Myocyte (in vitro differentiated cells): ENCODE measurements at places on chromosomes 12 and 14. TPM values are rescaled to one million over a fixed set of nuclear protein-coding genes. Genes with fewer than 3 reads are reported as not detected.

The RIN3 gene
- 0.51 and 0.83 TPM in 2 replicates for total RNA-seq

DNA sequence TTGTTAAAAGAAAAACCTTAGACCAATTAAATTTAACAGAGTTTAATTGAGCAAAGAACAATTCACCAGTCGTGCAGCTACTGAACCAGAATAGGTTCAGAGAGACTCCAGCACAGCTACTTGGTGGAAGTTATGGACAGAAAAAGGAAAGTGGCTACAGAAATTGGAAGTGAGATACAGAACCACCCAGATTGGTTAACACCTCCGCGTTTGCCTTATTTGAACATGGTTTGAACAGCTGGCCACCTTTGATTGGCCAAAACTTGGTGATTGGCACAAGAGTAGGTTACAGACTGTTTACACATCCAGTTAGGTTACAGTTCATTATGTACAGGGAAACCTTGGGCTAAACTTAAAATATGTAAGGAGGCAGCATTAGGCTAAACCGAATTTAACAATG is 54.9 kb downstream of the SRGAP1 start:
- no peak for DNase-seq

GRCh38 chr14:104749111-104749649 is 3.8 kb upstream of the SIVA1 start:
- DNase-seq, result peak; percentile 63

The PTPRQ gene
- total RNA-seq, result 0.47 and 0.72 TPM in 2 replicates

GRCh38 chr12:4039931-4040330 is 166.7 kb upstream of the PARP11 start:
- no peak for DNase-seq

The ZNF84 gene
- total RNA-seq, result 23.0 and 29.3 TPM in 2 replicates

The SIX6 gene
- total RNA-seq, result 0.08 TPM in 1 of 2 replicates, not detected in the other

DNA sequence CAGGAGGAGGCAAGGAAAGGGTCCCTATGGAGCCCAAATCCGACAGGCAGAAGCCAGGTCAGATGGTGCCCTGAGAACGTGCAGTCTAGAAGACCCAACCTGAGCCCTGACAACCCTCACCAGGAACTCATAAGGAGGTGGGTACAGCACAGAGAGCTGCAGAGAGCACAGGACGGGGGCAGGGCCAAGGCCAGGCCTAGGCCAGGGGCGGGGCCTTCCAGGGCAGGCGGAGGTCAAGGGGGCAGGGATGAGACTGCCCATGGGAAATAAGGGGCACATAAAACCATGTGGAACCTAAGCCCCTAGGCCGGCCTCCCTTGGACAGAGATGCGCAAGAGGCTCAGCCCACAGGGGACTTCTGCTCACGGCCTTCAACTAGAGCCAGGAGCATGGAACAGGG is 45.1 kb downstream of the SSH1 start:
- DNase-seq, result no peak

GRCh38 chr14:104975481-104976197 is 2.5 kb downstream of the AHNAK2 start:
- peak; percentile 65 for DNase-seq

The ABCC9 gene
- 10.1 and 18.5 TPM in 2 replicates for total RNA-seq

The JAG2 gene
- 32.5 and 42.7 TPM in 2 replicates for total RNA-seq

DNA sequence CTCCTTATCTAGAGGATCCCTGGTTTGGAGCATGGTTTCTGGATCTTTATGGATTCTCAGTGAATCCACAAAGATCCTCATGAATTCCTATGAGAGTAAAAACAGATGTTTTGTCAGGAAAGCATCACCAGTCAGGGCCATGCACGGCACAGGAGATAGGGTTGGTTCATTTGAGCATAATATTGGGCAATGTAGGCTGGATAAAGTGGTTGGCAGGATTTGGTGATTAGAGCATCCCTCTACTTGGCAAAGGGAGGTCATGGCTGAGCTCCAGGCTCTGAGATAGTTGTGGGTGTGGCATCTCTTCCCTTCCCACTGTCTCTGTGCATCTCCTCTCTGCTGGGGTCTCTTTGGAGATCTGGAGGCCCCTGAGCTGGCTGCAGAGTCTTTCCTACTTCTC is 149.8 kb downstream of the DACT1 start:
- no peak for DNase-seq

DNA sequence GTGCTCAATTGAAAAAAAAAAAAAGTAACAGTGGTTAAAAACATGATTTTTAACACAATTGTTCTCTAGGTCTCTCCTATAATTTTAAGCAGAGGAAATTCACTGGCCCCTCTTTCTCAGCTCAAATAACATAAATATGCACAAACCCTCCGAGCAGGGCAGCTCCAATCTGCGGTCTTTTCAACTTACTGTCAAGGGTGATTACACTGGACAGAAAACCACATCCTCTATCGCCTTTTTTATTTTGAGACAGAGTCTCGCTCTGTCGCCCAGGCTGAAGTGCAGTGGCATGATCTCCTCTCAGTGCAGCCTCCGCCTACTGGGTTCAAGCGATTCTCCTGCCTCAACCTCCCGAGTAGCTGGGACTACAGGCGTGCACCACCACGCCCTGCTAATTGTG is 16.5 kb upstream of the GABARAPL1 start:
- no peak for DNase-seq

DNA sequence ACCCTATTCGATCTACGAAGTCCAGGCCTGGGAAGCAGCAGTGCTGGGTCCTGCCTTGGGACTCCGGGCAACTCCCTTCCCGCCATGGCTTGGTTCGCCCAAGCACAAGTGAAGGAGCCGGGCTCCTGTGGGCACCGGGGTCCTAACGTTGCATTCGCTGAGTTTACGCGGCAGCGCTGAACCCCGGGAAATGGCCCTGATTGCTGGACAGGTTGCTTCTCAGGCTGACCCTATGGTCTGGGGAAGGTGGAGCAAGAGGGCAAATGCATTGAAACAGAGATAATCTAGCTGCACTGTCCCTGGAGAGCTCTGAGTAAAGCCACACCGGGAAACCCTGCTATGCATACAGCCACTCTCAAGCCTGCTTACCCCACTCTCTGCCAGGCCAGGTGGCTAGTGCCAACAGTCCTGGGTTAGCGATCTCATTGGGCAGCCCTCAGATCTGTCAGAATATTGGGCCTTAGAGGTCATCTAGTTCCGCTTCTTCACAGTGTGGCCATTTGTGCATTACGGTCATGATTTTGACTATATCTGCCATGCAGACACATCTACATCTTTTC is 11.3 kb downstream of the SYNE3 start:
- no peak for DNase-seq

The SERPINA1 gene
- not detected in 2 replicates for total RNA-seq

- DNase-seq, result no peak
These were observed 11.1 kb downstream of the KRT77 start for GRCh38 chr12:52692254-52692653.

- peak; percentile 3 for DNase-seq
These were observed 122.8 kb downstream of the AACS start for GRCh38 chr12:125187780-125188741.
